Karpas-422 (cell line): ENCODE measurements at places on chromosomes 5 and 9. TPM values are rescaled to one million over a fixed set of nuclear protein-coding genes. Genes with fewer than 3 reads are reported as not detected.

DNA sequence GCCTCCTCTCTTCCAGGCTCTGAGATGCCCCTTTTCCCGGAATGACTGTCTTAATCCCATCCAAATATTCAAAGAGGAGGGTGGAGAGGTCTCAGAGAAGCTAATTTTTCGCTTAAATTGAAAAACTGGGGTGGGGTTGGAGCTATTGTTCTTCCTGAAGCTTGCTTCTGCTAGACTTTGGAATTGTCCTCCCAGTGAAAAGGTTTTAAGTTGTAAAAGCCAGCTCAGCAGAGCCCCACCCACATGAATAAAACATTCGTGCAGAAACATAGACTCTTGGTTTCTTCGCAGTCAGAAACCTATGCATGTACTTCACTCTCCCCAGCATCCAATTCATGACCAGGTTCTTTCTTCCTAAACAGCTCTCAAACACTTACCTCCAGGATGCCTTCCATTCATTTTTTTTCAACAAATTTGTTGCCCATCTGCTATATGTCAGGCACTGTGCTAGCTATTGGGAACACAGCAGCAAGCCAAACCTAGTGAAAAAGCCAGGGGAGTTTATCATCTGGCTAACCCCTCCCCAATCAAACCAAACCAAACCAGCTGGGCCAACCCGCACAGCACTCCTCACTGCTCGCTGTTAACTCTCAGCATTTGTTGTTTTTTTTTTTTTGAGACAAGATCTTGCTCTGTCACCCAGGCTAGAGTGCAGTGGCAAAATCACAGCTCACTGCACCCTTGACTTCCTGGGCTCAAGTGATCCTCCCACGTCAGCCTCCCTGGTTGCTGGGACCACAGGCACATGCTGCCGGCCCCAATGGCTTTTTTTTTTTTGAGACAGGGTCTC, 37.9 kb upstream of the OCLN start:
- no peak for DNase-seq

GRCh38 chr5:40202814-40203440, 476.8 kb upstream of the PTGER4 start:
- DNase-seq = no peak

SUSD3 gene
- total RNA-seq = 4.9 and 6.2 TPM in 2 replicates

FBXL7 gene
- total RNA-seq = not detected in 2 replicates

TSSK1B gene
- total RNA-seq = not detected in 2 replicates
